CD4-positive, alpha-beta T cell treated with Interleukin-4 for 1 hour (primary cell): ENCODE measurements at places on chromosomes 5 and 9.

- DNase-seq: no peak
Measured at GRCh38 chr5:44001236-44001635, 388.0 kb downstream of the FGF10 start.

GRCh38 chr9:113482991-113483675, 19.6 kb downstream of the RGS3 start:
- DNase-seq: no peak

DNA sequence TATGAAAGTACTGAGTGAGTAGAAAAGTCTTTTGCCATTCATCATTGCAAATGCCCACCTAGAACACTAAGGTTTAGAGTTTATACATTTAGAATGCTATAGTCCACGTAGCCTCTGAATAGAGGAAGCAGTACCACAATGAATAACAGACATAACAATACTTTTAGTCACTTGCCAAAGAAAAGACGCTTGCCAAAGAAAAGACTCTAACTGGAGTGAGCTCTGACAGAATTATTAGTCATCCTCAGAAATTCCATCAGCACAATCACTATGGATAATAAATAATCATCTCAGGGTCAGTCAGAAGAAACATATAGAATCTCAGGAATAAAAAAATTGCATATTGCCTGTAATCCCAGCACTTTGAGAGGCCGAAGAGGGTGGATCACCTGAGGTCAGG, 168.5 kb upstream of the TARS1 start:
- DNase-seq: no peak

DNA sequence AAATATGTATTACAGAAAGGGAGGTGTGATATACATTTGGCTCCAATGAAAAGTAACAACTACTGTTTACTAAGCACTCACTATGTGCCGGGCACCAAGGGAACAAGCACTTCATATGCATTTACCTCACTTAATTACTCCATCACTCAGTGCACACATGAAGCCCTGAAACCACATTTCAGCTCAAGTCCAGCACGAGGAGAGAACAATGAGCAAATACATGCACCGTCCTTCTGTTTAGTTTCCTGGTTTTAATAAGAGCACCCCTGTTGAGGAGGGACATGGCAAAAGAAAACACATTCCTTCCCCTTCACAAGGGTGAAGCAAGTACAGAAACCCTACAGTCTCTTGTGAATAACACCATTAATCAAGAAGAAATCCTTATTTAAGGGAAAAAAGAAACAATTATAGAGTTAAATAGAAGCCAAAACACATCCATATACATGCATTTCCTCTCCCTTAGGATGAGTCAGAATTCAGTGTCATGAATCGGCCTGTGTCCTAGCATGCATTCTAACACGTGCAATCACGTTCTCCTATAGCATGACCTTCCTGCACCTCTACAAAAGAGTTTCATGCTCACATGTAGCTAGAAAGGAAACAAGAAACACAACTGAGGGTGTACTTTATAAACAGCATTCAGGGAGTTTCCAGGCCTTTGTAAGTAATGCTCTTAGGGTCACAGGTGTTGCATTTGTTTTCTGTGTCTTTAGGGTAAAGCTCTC, 411.6 kb downstream of the BNC2 start:
- DNase-seq: no peak

DNA sequence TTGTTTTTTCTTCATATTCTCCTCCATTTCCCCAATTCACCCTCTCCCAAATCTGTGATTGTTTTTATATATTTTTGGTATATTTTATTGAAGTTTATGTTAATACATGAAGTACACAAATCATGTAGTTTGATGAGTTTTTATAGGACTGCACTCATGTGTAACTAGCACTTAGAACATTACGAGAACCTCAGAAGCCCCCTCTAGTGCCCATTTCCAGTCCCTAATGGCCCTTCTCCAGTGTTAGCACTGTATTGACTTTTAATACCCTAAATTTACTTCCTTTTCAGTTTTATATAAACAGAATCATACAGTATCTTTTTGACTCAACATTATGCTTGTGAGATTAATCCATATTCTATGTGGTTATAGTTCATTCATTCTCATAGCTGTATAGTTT, 18.5 kb upstream of the FKTN start:
- DNase-seq: no peak

DNA sequence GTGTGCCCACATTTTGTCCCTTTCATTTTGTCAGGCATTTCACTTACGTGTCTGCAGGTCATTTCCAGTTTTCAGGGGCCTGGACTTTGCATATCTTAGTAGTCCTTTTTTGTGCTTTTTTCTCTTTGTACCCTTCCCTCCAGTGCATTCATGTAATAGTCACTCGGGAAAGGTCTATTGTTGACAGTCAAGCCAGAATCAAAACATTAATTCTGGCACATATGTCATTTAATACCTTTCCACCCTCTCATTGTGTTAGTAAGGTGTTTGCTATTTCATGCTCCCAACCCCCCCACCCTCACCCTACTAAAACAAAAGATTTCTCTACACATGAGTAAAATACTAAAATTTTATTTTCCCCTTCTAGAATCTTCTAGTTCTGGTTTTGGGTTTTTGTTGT, 42.7 kb downstream of the UGCG start:
- DNase-seq: no peak

GRCh38 chr5:125014202-125014601, 267.8 kb upstream of the ZNF608 start:
- no peak for DNase-seq

- no peak for DNase-seq
Measured at GRCh38 chr9:113398796-113399195, 2.3 kb downstream of the ALAD start.

GRCh38 chr9:69857131-69857530, 36.5 kb downstream of the CFAP95 start:
- DNase-seq: no peak

DNA sequence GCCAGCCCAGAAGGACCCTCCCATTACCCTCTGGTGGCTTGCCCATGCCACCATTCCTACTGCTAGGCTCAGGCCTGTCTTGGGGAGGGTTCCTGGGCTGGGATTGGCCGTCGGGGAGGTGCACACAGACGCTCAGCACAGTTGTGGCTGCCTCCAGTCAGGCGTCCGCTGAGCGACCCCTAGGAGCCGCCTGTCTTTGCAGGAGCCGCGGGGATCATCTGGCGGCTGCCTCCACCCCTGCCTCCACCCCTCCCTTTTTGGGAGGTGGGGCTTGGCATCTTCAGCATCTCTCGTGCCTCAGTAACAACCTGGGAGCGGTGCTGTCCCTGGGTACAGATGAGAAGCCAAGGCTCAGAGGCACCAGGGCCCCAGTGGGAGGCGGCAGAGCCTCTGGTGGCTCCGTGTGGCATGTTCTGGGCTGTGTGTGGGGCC, 39.6 kb downstream of the RXRA start:
- no peak for DNase-seq

GRCh38 chr9:38006163-38006562, 62.9 kb downstream of the SHB start:
- no peak for DNase-seq

- DNase-seq: no peak
Measured at GRCh38 chr9:91557327-91557726, 133.7 kb upstream of the NFIL3 start.

- peak; percentile 9 for DNase-seq
Measured at GRCh38 chr5:6576861-6577501, 55.9 kb downstream of the NSUN2 start.

DNA sequence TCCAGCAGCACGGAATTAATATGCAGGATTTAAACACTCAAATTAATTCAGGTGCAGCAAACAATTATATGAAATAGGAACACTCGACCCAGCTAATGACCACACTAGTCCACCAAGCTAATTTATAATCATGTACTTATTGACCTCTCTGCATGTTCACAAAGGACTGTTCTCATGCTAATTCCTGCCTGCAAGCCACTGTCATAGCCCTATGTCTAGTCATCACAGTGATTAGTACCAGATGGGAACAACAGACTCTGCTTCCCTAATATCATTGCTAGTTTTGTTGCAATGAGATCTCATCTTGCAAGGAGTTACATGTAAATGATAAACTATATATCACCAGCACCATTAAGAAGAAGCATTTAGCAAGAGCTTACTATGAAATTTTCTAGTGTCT, 553.0 kb upstream of the GRAMD2B start:
- no peak for DNase-seq

GRCh38 chr9:124771867-124772679, 962 bp upstream of the NR6A1 start:
- peak; percentile 34 for DNase-seq

- DNase-seq: no peak
Measured at GRCh38 chr5:34580983-34581382, 75.1 kb upstream of the RAI14 start.

DNA sequence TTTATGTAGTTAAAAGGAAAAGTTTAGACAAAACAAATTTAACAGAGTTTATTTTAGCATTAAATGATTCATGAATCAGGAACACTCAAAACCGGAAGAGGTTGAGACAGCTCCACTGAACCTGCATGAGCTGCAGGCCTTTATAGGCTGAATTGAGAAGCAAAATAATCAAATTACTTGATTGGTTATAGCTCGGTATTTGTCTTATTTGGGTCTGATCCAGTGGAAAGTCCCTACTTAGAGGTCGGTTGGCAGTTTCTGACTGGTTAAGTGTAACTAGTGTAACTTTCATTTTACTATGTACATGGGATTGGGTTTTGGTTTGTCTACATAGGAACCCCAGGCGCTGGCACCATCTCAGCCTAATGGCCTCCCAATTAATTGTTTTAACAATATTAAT, 74.1 kb upstream of the PIK3R1 start:
- DNase-seq: no peak

GRCh38 chr5:83503662-83504061, 32.1 kb downstream of the VCAN start:
- no peak for DNase-seq

DNA sequence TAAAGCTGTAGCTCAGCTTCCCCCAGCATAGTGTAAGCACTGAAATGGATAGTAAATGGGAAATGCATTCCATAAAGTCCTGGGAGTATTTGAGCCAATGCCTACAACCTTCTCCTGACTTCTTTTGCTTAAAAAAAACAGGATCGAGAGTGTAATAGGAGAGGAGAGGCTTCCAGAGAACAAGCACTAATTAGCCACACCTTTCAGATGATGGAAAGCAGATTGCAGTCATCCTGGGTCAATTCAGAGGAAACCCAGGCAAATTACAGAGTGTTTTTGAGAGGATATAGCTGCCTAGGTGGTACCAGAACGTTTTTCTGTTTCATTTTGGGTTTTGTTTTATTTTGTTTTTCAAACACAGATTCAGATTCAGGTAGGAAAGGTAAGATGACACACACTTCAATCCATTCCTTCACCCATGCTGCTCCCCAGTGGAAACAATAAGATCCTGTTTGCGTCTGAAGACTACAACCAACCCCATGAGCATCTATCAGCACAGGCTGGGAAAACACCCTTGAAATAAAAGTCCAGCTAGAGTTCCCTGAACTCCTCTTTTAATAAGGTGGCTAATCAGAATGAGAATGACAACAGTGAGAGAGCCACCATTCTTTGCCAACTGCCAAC, 95.6 kb downstream of the RFK start:
- no peak for DNase-seq

- DNase-seq: no peak
Measured at GRCh38 chr5:77773734-77774280, 2.3 kb downstream of the TBCA start.

- DNase-seq: no peak
Measured at GRCh38 chr9:105278751-105279150, 34.3 kb downstream of the SLC44A1 start.

DNA sequence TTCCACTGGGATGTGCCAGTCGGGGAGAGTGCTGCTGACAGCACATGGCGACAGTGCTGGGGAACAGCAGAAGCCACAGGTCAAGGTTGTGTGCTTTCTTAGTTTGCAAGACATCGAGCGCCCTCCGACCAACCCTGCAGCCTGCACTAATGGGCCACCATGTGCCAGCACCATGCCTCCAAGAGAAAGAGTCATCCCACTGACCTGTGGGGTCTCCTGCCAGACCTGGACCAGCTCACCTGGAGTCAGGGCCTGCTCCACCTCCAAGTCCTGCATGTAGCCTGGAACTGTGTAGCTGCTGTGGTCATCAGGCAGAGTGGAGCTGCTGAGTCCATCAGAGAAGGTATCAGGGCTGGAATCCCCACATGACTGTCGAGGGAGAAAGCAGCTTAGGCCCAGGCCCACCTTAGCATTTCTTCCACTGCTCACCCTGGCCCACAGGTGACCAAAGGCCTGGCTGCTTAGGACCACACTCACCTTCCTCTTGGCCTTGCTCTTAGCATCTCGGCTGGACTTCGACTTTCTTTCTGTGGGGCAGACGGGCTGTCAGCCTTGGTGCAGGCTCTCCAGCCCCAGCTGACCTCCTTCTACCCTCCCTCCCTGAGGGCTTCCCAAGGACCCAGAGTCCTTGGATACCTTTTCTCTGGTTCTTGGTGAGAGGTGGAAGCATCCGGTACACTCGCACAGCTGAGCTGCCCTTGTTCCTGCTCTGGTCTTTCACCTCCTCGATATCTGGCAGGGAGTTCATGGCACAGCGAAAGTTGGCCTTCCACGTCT, 4.1 kb downstream of the IRF1 start:
- DNase-seq: peak; percentile 10

DNA sequence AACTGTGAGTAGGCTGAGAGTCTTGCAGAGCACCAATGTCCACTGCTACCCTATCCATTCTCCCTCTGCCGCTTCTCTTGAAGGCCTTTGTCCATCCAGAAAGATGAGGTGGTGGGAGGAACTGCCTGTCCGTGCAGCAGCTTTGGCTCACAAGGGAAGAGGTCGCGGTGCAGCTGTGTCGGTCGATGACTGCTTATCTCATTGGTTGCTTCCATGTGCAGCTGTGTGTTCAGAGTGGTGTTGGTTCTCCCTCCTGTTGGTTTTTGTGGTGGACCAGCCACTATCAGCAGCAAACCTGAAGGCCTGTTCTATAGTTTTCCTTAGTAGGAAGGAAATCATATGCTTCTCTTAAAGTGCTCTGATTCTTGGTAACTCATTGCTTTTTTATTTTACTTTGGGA, 40.7 kb downstream of the SPTAN1 start:
- DNase-seq: no peak

DNA sequence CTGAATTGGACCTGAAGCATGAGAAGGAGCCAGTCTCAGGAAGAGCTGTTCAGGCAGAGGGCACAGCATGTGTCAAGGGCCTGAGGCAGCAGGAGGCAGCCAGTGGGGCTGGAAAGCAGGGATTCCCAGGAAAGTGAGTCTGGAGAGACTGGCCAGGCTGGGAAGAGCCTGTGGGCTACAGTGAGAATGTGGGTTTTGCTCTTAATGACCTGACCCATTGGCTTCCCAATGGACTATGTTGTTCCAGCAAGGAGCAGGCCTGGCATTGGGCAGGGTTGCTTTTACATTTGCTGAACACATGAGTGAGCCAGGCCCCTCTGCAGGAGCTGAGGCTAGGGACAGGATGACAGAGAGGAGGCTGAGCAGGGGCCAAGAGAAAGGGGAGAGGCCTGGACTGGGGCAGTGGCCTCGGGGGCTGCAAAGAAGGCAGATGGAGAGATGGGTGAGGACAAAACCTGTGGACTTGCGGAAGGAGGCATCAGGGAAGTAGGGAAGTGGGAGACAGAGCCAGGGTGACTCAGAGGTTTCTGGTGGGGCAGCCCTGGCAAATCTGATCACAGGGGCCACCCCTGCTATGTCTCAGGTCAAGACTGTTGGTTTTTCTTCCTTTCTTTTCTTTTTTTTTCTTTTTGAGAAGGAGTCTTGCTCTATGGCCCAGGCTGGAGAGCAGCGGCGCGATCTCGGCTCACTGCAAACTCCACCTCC, 65.9 kb upstream of the NEK6 start:
- no peak for DNase-seq
